NCI-H1048 (cell line): ENCODE measurements at places on chromosomes 6 and 20.

GRCh38 chr20:29443819-29444218, 1813.6 kb upstream of the DEFB115 start:
- no peak for DNase-seq

GRCh38 chr6:8865451-8865850, 430.1 kb upstream of the SLC35B3 start:
- DNase-seq, result no peak

DNA sequence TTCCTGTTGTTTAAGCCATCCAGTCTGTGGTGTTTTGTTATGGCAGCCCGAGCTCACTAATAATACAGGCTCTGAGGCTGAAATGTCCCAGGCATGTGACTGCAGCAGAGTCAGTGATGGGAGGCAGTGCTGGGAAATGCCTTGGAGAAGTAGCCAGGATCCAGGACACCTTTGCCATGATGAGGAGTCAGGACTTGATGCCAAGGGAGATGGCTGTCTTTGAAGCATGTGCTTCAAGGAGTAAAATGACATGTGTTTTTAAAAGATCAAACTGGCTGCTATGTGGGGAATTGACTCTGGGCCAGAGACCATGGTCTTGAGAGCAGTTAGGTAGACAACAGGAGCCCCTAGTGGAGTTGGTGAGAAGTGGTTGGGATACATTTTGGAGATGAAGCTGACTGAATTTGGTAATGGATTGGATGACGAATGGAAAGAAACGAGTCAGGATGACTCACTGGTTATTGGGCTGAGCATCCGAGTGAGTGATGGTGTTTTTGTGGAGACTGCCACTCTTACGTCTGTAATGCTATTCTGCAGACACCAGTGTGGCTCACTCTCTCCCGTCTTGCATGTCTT, 322.2 kb downstream of the PLCB1 start:
- DNase-seq, result no peak

DNA sequence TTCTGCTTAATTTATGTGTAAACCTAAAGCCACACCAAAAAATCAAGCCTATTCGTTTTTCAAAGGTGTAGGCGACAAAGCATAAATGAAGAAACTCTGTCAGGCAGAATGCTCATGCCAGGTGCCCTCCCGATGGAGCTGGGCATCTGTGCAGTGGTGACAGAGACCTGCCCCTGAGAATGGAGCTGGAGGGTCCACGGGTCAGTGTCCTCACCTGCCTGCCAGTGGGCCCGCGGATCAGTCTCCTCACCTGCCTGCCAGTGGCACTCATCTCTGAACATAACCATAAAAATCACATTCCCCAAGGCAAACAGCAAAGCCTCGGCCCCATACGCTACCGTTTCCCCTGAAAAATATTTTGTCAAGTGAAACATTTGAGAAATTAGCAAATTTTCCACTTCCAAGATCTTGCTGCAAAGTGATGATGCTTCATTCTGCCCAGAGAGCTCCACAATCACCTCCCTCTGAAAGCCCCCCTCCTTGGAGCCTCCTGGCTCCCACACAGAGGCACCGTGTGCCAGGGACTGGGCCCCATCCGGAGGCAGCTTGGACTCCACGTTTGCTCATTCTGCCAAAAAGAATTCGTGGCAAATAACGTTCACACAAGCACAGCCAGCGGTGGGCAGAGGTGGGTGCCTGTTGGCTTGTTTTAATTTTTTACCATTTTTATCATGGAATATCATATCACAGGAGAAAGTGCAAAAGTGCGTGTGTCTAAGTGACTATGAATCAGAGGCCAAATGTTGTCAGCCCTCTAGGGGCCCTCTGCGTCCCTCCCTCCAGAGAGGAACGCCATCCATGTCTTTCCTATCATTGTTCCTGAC, 88.8 kb downstream of the YTHDF1 start:
- DNase-seq, result no peak

- DNase-seq, result peak; percentile 73
Measured at GRCh38 chr6:150720774-150721233, 121.1 kb downstream of the PLEKHG1 start.

DNA sequence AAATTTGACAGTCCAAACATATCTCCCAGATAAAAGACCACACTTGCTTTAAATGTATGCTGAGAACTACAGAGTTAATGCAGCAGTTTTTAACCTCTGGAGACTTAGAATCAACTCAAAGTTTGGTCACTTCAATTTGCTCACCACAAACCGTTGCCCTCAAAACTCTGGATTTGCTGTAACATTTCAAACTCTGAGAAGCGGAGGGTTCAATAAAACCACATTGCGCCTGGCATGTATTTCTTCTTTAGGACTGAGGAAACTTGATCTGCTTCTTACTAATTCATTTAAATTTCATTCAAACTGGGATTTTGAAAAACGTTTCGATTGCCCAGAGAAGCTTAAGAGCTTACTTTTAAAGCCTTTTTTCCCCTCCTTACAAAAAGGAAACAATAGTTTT, 115.8 kb downstream of the MTFR2 start:
- no peak for DNase-seq

DNA sequence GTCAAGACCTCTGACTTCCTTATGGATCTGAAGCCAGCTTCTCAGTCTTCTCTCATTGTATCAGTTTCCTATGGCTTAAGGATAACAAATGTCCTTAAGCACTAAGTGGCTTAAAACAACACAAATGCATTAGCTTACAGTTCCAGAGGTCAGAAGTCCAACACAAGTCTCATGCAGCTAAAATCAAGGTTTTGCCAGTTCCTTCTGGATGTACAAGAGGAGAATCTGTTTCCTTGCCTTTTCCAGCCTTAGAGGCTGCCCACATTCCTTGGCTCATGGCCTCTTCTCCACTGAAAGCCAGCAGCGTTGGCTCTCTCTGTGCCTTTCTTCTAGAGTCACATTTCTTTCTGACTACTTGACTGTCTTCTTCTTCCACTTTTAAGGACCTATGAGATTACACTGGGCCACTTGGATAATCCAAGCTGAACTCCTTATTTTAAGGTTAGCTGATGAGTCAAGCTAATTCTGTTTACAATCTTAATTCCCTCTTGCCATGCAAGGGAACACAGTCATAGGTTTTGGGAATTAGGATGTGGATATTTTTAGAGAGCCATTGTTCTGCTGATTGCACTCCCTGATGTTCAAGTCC, 179.0 kb downstream of the BCAS1 start:
- no peak for DNase-seq

- no peak for DNase-seq
Measured at GRCh38 chr20:22470620-22471026, 113.7 kb downstream of the FOXA2 start.

- no peak for DNase-seq
Measured at GRCh38 chr6:83960664-83961063, 72.9 kb upstream of the MRAP2 start.

- no peak for DNase-seq
Measured at GRCh38 chr6:85107701-85108100, 342.2 kb upstream of the NT5E start.

DNA sequence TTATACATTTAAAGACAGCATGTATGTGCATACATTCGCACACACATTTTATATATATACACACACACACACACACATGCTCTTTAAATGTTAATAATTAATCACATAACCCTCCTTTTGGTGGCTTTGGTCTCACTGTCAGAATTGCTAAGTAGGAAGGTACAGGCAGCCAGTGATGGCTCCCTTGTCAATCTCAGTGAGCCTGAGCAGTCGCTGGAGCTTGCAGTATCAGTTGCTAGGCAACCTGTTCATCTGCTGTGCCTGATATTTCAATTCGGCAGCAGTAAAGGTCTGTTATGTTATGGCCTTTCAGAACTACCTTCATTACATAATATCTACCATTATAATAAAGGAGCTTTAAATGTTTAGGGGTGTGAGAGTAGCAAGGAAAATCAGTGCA, 374.3 kb downstream of the LMBRD1 start:
- DNase-seq, result no peak

DNA sequence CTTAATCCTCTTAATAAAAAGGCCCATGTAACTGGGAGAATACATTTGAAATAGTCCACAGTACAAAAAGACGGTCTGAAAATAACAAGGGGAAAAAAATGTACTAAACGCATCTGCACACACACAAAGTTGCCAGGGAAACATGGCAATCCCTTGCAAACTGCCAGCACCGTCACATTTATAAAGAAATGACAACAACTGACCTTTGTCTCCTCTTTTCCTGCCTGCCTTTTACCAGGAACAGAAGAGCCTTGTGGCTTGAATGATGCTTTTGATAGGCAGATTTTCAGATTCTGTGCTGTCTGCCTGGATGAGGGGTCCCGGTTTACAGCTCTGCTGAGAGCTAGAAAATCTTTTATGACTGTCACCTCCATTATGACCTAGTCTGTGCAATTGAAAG, 308.6 kb upstream of the ZFP64 start:
- no peak for DNase-seq

DNA sequence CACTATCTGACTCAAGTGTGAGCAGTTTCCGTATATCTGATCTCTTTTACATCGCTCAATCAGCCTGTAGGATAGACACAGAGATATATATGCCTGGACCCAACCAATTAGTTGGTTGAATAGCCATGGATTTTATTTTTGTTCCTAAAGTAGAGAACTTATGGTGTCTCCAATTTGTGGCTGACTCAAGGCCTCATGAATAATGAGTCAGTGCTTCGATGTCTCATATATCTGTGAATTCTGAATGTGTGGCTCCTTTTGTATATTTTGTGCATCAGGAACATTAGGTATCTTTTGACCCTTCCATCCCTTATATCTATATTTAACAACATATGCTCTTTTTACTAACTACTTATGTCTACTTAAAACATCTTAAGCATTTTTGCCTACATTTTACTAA, 64.5 kb downstream of the OR2B2 start:
- no peak for DNase-seq

- DNase-seq, result no peak
Measured at GRCh38 chr6:150299873-150300485, 68.8 kb upstream of the IYD start.

- DNase-seq, result no peak
Measured at GRCh38 chr6:35599761-35600658, 87.3 kb upstream of the TULP1 start.

- DNase-seq, result no peak
Measured at GRCh38 chr20:25216199-25216945, 20.9 kb downstream of the ENTPD6 start.

DNA sequence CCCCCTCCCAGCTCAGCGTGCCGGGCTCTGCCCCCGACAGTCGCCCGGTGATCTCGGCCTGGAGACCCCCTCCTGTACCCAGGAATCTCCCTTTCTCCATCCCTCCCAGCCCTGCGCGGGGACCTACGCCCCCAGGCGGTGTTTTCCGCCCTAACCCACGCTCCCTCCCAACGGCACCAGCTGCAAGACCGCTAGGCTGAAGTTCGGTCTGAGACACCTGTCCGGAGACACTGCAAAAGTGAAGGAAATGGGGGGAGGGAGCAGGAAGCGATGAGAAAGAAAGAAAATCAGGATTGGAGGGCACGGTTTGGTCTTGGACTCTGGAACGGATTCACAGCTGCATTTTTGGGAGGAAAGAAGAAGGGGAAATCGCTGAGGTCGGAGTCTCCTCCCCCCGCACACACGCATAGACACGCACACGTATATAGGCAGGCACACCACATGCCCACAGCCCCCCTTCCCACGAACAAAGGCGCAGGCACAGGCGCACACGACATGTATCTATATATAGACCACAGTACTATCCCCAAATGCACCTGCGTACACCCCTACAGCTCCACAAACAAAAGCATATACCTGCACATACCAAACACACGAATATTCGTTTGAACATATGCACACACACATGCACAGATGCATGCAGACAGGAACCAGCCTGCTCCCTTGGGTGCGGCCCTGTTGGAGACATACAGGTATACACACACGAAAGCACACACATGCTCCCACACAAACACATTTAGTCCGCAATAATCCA, 1.0 kb downstream of the SLC32A1 start:
- DNase-seq, result no peak

- DNase-seq, result no peak
Measured at GRCh38 chr6:33915134-33915533, 111.3 kb upstream of the MLN start.

DNA sequence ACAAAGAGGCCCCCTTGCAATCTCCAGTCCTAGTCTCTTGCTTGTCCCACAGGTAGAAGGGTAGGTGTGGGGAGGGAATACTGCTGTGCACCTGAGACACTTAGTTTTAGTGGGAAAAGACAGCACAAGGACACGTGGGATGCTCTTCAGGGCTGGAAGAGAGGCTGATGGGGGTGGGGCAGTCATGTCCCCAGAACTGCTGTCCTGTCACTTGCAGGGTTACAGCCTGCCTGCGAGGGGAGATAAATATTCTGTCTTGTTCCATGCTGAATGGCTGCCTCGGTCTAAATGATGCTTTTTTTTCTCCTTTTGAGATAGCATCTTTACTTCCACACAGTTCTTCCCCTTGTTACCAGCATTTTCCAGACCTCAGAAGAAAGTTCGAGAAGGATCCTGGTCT, 106.2 kb downstream of the SLC24A3 start:
- no peak for DNase-seq

GRCh38 chr20:37903317-37904007, 535 bp downstream of the VSTM2L start:
- DNase-seq, result no peak

- no peak for DNase-seq
Measured at GRCh38 chr20:34581341-34582184, 23.0 kb downstream of the MAP1LC3A start.

DNA sequence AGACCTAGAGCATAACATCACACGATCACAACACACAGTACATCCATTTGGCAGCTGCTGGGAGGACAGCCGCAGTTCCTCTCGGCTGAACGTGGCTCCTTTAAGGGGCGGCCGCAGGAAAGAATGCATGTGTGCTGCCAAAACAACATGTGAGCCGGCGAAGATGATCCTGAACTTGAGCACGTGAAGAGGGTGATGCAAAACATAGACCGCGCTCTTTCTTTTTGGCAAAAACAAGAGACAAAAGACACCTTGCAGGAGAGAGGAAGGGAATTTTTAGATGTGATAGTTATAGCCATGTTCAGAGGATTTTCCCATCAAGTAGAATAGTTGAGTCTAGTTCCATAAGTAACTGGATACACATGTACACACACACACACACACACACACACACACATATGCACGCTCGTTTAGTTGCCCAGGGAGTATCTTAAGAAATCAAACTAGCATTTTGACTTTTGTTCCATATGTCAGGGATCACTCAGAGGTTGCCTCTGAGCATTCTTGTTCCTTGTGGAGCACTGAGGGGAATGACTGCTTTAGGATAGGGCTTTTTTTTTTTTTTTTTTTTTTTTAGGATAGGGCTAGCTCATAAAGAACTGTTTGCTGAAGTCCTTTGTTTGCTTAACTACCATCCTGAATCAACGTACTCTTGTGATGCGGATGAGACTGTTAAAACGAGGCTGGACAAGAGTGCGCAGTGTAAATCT, 21.7 kb upstream of the RANBP9 start:
- no peak for DNase-seq

DNA sequence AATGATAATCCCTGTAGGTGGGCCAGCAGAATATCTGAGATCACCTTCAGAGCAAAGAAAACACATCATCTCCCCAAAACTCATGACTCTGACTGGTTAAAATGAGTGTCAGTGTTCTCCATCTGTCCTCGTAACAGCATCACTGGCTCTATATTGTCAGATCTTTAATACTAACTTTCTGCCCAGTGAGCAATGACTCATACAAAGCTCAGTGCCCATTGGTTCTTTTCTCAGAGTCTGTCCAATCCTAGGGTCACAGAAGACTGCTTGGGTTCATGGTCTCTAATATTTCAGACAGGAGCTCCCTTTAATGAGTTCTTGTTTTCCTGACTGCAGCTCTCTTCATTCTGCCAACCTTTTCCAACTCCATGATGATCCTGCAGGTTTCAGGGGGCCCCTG, 36.4 kb downstream of the HLA-DPB1 start:
- peak; percentile 14 for DNase-seq
